NCI-H748 treated with DMSO at 0.1 percent for 48 hours (cell line): ENCODE measurements at places on chromosomes 1 and 21.

GRCh38 chr1:980137-980571, 1.7 kb downstream of the PERM1 start:
- no peak for DNase-seq

GRCh38 chr1:232767305-232768074, 37.7 kb upstream of the MAP10 start:
- DNase-seq: no peak

DNA sequence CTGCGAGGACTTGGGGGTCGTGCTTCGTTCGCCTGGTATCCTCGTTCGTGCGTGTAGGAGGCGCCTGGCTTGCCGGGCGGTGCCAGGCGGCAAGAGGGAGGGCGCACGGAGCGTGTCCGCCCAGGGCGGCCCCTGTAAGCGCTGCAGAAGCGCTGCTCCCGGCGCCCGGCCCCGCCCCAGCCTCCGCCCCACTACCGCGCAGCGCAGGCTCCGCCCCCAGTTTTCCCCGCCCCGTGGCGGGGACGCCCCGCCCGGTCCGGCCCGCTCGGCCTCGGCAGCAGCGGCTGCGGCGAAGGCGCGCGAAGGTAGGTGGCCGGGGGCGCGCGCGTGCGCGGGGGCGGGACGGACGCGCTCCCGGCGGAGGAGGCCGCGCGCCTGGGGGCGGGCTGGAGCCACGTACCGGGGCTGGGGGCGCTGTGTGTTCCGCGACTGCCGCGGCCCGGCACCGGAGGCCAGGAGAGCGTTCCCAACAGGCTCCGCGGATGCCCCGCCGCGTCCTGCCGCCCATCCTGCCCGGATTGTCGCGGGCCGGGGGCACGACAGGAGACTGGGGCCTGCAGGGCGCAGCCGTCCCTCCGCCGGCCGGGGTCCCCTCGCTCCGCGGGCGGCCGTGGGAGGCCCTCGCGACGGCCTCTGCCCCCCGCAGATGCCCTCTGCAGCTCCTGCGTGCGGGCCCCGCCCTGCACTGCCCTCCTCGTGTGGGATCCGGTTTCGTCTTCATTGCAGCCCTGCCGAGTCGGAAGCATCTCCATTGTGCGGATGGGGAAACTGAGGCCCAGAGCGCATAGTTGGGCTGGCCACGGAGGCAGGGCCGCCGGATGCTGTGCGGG, 7.7 kb upstream of the CROCC start:
- peak; percentile 90 for DNase-seq

- DNase-seq: no peak
These were observed 55.7 kb downstream of the WDR3 start for GRCh38 chr1:117985239-117985638.

- DNase-seq: no peak
These were observed 10.5 kb upstream of the LAX1 start for GRCh38 chr1:203754455-203754864.

DNA sequence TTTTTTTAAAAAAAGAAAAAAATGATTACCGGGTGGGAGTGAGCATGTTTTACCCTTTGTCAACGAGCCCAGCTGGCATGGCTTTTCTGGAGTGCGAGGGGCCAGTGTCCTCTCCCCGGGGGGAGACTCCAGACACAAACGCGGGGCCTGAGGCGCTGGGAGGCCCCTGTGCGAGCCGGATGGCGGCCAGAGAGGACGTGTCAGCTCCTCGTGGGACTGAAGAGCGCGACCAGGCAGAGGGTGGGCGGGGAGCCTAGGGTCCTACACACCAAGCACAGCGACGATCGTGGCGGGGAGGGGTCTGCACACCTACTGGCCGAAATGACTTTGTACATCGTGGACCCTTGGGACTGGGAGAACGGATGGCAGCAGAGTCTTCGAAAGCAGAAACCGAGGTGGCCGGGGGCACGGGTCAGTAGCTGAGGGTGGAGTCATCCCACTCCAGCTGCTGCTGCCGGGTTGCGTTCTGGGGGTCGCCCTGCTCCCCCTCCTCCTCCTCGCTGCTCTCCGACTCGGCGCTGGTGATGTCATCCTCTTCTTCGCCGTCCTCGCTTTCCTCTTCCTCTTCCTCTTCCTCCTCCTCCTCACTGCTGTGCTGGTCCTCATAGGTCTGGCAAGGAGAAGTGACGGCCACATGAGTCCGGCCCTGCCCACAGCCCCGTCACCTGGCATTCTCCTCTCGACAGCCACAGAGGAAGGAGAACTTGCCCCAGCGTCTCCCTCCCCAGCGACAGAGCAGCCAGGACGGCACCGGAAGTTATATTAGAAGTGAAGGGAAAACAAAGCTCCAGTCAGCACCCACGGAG, 78.8 kb downstream of the PIK3CD start:
- no peak for DNase-seq

GRCh38 chr1:3380469-3380868, 74.0 kb upstream of the ARHGEF16 start:
- no peak for DNase-seq

GRCh38 chr1:8398086-8398485, 80.2 kb downstream of the SLC45A1 start:
- DNase-seq: no peak
